Fibroblast of skin of left quadriceps (primary cell): ENCODE measurements at places on chromosomes 7 and 10.

- no peak for DNase-seq
Observed at GRCh38 chr10:124343351-124344265, 75.1 kb downstream of the OAT start.

DNA sequence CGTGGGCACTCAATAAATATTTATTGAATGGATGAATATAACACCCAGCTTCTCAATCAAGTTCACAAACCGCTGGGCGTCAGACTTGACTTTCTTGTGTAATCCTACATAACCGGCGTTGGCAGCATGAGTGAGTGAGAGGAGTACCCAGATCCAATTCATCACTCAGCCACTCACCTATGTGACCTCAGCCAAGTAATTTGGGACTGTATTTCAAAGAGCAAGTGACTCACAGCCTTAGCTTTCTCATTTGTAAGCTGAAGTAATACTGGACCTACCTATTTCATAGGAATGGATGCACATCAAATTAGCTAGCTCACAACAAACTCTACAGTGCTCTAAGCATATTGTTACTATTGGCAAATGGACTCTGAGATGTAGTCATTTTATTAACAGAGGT is 53.8 kb upstream of the FAM204A start:
- DNase-seq = no peak

DNA sequence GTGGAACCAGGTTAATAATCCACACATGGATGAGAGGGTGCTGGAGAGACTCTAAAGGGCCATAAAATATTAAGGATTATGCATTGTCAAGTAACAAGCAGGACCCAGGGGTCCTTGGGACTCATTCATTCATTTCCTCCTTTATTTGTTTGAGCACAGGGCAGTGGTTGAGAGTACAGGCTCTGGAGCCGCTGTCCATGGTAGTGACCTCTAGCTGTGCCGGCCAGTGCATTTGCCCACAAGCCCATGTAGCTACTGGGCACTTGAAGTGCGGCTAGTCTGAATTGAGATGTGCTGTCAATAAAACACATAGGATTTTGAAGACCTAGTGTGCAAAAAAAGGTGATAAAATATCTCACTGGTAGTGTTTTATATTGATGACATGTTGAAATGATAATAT is 137.6 kb downstream of the C10orf105 start:
- no peak for DNase-seq

- no peak for DNase-seq
Observed at GRCh38 chr7:1662767-1663166, 7.3 kb upstream of the ELFN1 start.

DNA sequence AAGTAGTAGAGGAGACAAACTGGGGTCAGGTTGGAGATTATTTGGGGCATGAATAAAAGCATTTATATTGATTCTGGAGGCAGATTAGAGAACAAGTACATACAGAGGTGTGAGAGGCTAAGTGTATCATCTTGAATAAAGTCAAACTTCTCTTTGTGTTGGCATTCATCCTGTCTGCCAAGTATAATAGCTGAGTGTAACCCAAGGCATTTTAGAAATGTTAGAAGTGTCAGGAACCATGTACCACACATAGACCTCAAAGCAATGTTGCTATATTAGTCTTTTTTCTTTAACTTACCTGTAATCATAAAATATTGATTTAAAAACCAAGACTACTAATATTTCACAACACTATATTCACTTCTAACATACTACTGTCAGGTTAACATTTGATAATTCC is 56.2 kb upstream of the LRRTM3 start:
- DNase-seq = no peak

- DNase-seq = no peak
Observed at GRCh38 chr7:94239661-94240234, 154.9 kb upstream of the COL1A2 start.

DNA sequence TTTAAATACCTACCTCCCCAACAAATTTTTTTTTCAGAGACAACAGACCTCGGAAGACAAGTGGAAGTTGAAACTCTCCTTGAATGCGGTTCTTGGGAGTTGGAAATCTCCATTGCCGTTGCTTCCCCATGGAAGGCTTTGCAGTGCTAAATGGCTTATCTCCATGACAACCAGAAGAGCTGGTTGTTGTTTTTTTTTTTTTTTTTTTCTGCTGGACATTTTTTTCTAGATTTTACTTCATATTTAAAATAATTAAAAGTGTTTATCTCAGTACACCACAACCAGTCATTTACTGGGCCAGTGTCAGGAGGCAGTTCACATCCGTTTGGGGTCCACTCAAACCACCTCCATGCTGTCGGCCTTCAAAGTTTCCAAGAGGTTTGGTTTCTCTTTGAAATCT is 348.5 kb upstream of the PRKCQ start:
- DNase-seq = no peak

DNA sequence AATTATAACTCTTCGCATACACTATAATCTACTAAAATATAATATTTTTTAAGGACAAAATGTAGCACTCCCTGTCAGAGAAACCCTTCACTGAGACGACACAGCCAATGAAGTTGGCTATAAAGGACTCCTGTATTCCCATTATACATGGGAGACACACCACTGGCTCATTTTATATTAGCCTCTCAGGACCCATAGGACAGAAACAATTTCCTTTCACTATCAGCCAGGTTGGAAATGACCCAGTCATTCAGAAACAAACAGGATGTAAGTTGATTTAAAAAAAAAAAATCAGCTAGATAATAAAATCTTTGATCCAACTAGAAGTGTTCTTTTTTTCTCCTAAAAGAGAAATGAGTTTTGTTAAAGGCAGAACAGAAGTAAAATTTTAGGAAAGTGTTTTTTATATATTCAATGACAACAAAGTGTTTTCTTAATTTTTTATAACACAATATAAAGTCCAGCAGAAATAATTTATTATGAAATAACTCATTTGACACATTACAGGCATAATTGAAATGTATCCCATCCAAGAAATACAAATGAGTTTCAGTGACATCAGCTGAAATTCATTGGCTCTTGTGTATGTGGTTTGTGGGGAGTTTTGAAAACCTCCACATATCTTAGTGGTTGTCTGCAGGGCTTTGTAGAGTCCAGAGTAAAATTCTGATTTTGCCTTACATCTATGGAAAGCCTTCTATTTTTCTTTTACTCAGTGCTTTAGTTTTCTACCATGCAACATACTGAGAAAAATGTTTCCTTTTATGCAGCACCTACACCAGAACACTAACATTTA is 64.1 kb downstream of the CTTNBP2 start:
- DNase-seq = no peak

GRCh38 chr10:1155791-1156615 is 99.8 kb downstream of the WDR37 start:
- no peak for DNase-seq
